ENCODE measurements at places on chromosomes 2 and 18. TPM values are rescaled to one million over a fixed set of nuclear protein-coding genes. Genes with fewer than 3 reads are reported as not detected.

DGUOK gene
- total RNA-seq, result 113 TPM

IL1F10 gene
- total RNA-seq, result not detected

ALMS1 gene
- total RNA-seq, result 28.7 TPM

GRCh38 chr2:152925547-152926448 lies 207.4 kb downstream of the ARL6IP6 start:
- ATAC-seq, result peak; percentile 98

- no peak for ATAC-seq
Observed at GRCh38 chr2:185127412-185127811, 529.1 kb downstream of the ZNF804A start.

GRCh38 chr2:25438793-25439192 lies 97.1 kb upstream of the DNMT3A start:
- no peak for ATAC-seq

DNA sequence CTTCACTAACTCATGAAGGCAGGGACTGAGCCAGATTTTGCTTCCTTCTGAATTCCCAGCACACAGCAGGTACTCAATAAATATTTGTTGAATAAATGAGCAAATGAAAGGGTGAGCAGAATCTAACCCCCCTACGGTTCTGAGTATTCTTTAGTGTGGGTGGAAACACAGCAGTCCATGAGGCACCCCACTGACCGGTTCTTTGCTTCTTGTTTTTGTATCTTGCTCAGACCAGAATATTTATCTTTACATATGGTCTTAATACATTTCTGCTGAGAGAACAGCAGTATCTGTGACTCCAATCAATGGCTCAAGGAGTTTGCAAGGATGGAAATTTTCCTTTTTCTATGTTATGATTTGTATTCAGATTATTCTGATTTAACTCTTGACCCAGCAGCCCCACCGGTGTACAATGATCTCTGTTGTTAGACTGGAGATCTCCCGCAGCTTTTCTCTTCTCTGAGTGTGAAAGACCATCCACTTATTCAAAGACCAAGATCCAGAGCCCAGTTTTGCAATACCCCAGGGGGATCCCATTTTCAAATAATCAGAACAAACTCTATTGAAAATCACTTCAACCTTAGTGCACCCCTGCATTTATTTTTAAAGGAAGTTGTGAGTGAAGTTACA lies 506.5 kb upstream of the TNP1 start:
- ATAC-seq, result peak; percentile 13

Data from motor neuron (in vitro differentiated cells).